D341Med (cell line): ENCODE measurements at places on chromosomes 11 and 22.

DNA sequence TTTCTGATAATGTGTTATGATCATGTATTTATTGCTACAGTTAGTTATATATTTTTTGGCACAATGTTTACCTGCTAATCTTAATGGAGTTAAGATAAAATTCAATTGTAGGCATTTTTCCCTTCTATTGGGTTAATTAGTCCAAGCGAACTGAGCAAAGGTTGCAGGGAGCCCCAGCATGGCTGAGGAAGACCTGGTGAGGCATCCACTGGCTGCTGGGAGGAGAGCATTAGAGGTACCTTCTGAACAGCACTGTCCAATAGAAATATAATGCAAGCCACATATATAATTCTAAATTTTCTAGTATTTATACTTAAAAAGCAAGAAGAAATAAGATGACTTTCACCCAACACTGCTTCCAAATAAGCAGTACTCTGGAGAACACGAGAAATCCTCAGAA, 689 bp upstream of the TMEM126A start:
- peak; percentile 37 for DNase-seq

DNA sequence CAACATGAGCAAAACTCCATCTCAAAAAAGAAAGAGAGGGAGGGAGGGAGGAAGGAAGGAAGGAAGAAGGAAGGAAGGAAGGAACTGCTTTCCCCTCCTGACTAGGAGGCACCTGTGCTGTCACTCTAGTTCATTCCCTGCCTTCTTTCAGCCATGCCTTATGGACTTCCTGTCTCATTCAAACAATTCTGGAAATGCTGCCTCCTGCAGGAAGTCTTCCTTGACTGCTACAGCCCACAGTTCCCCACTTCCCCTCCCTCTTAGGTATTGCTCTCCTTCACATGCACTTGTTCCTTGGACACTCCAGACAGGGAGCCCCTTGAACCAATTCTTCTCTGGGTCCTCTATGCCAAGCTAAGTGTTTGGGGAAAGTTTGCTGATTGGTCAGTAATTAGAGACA, 31.6 kb upstream of the WNT11 start:
- DNase-seq, result no peak

- DNase-seq, result no peak
Observed at GRCh38 chr11:45247433-45247832, 38.7 kb downstream of the SYT13 start.

DNA sequence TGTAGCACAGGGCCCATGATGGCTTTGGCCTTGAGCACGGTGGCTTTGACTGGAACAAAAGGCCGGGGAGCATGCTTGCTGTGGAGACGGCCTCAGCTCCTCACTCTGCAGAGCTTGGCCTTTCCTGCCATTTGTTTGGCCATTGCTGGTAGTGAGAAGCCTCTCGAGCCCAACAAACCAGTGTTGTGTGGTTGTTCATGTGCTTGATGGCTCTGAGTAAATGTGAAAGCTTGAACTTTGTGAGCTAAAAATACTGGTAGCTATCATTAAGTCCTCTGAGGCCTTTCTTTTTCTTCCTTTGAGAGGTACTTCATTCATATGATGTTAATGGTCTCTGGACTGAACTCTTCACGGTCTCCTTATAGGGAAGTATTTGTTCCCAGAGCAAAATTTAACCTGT, 39.6 kb downstream of the NAT10 start:
- no peak for DNase-seq

DNA sequence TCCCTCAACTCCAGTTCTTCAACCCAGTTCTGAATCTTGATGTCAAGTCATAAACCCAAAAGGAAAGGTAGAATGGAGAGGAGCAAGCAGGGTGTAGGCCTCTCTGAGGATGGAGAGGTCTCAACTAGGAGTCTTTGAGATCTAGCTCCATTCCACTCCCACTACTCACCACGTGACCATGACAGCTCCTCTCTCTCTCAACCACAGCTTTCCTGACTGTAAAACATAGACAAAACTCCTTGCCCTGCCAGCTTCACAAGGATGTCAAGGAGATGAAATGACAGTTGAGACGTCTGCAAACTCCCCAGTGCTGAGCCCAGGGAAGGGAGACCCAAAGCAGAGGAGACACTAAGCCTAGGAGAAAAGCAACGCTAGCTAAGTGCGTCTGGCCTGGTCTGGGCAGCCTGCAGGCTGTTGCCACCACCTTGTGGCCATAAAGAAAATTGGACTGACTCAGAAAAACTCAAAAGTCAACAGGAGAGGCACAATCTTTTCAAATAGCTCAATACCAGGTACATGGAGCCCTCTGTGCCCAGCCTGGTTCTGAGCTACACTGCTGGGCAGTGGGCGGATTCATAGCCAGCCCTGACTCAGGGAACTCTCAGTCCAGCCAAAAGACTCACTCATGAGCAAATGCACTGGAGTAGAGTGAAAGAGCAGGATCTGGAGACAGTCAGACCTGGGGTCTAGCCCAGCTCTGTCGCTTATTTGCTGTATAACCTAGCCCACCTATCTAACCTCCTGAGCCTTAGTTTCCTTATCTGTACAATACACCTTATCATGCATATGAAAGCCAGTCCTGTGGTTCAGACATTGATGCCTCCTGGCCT, 3.4 kb downstream of the CLPB start:
- DNase-seq, result peak; percentile 79

GRCh38 chr11:12853652-12854296, 155.3 kb upstream of the RASSF10 start:
- no peak for DNase-seq

DNA sequence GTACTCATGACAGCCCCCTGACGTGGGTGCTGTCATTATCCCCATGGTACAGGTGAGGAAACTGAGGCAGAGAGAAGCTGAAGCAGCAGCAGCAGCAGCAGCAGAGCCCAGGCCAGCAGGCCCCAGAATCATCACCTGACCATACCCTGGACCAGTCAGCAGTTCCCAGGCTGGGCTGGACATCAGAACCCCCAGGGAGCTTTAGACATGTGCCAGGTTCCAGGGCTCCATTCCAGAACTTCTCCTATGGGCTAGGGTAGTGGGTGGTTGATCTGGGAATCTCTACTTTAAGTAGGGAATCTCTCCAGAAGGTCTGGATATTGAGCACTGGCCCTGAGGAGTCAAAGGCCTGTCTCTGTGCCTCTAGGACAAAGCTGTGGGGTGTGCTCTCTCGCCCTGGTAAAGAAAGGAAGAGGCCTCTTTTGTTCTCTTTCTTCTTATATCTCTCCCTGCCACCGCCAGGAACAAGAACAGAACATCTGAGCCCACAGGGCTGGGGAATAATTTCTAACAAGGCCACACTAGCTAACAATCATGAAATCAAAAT, 26.6 kb downstream of the MAFF start:
- DNase-seq, result no peak

GRCh38 chr11:118343248-118343647, 743 bp upstream of the CD3D start:
- no peak for DNase-seq

DNA sequence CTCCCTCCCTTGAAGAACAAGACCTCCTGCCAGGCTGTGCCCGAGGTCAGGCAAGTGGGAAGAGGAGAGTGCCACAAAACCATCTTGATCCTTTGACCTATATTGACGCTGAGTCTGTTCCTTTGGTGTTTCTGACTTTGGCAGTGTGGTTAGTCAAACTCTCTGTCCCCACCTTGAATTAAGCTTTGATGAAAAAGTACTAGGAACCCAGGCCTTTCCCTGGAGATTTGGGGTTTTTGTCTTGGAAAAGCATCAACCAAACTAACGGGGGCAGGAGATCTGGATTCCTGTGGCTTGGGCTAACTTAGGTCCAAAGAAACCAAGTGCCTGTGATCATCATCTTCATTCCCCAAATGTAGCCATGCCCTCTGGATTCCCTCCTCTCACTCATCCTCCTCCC, 40.4 kb downstream of the ARFGAP2 start:
- DNase-seq, result no peak

DNA sequence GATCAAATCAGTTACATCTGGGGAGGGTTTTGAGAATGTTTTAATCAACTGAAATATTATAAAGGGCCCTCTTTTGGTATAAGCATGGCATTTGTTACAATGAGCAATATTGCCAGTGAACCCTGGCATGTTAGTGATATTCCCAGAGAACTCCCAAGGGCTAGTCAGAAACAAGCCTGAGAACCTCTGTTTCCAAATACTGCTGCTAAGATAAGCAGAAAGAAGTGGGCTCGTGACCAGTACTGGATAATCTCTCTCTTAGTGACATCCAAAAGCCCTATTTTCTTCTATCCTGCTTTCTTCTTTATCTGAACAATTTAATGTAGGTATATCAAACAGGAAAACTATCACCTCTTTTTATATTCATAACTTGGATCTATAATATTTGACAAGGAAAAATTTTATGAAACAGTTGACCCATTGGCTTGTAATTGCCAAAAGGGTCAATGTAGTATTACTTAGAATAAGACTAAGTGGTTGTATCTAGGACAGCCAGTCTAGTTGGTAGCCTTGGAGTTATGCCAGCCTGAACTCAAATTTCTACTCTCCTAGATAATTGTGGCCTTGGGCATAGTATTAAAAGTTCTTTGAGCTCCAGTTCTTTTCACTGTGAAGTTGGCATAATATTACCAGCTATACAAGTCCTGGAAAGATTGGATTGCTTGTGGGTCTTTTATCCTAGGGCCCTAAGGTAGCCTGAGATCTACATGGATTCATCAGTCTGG, 15.7 kb downstream of the CAT start:
- no peak for DNase-seq

DNA sequence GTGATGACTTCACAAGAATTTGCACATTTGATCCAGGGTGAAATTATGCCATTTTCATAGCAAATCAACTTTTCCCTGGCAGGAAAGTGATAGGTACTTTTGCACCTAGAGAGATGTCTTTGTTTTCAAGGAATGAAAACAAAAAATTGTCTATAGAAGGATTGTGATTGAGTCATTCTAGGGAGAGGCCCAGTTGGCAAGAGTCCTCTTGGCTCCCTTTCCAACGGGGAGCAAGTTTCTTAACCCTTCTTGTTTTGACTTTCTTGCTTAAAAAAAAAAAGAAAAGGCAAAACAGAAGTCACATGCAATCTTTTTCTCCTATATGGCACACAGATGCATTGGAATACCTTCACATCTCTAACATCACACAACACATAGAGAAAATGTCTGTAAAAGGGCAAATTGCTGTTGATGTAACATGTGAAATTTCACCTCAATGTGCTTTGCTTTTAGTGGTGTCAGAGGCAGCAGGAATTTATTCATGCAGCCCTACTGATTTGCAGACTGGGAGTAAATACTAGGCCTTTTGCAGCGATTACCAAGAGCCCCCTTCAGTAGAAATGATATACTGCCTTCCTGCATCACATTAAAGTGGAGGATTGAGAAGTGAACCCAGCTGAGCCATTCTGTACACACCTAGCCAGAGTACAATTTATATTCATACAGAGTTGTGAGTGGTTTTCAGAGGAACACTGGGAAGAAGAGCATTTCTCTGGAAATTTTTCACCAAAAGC, 290.7 kb upstream of the MPPED2 start:
- DNase-seq, result no peak

- no peak for DNase-seq
Observed at GRCh38 chr11:90448256-90448655, 225.4 kb upstream of the CHORDC1 start.

GRCh38 chr11:113549611-113550578, 74.7 kb upstream of the DRD2 start:
- no peak for DNase-seq

DNA sequence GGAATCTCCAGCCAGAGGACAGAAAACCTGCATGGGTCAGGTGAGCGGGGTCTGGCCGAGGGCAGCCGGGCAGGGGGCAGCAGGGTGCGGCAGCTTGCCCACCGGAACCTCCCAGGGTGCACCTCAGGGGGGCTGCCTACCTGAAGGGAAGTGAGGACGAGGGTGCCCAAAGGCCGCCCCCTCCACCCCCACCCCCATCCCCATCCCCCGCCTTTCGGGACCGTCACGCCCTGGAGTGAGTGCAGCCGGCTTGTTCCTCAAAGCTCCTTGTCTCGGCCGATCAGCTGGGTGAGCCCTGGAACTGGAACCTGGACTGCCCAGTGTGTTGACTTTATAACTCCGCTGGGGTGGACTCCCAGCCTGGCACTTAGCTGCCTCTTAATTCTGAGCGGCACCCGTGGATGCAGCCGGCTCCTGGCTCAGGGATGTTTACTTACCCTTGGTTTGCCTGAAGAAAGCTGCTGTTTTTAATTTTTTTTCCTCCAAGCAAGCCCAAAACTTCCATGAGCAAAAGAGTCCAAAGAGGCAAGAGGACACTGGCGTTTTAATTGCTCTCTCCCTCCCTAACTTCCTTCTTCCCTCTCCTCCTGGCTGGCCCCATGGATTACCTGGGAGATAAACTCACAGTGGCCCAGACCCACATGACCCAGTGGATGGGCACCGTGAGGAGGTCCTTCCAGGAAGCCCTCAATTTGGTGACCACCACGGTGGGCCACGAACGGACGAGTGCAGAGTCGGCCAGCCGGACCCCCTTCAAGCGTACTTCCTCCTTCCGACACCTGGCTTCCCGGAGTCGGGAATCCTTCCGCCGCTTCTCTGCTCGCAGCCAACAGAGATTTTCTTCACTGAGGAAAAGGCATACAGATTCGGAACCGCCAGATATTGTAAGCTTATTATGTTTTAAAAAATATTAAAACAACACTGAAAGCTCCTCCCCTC, 87.8 kb upstream of the CRYBB3 start:
- DNase-seq, result no peak

- no peak for DNase-seq
Observed at GRCh38 chr11:95359341-95359663, 128.3 kb upstream of the SESN3 start.

DNA sequence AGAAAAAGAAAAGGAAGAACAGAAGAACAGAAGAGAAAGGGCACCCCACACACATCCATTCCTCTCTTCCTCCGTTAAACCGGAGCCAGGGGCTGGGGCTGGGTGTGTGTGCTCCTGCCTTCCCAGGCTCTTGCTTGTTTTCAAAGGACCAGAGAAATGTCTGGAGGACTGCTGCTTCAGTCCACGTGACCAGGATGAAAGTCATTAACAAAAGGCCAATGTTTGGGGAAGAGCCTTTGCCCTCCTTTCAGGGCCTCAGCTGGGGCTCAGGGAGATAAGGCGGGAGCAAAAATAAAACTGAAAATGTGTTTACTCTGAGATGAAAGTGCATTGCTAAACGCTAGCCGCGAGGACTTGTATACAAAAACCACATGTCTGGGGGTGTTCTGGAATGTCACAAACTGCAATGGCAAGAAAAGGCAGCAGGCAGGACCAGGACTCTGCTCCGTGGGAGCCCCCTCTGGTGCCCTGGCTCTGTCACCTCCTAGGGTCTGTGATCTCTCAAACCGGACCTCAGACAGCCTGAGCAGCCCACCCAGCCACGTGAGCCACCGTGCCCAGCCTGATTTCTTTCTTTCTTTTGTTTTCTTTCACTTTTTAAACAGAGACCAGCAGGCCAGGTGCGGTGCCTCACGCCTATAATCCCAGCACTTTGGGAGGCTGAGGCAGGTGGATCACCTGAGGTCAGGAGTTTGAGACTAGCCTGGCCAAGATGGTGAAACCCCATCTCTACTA, 31.6 kb upstream of the MYH9 start:
- no peak for DNase-seq

- DNase-seq, result no peak
Observed at GRCh38 chr11:126628790-126629621, 273.5 kb downstream of the ST3GAL4 start.

- no peak for DNase-seq
Observed at GRCh38 chr11:126658306-126659056, 303.0 kb downstream of the ST3GAL4 start.
